ENCODE measurements at places on chromosomes 1 and 21. TPM values are rescaled to one million over a fixed set of nuclear protein-coding genes. Genes with fewer than 3 reads are reported as not detected.

The DNM3 gene
- total RNA-seq = 3.3 TPM

The HSF2BP gene
- total RNA-seq = 1.5 TPM

The IFNLR1 gene
- 9.6 TPM for total RNA-seq

DNA sequence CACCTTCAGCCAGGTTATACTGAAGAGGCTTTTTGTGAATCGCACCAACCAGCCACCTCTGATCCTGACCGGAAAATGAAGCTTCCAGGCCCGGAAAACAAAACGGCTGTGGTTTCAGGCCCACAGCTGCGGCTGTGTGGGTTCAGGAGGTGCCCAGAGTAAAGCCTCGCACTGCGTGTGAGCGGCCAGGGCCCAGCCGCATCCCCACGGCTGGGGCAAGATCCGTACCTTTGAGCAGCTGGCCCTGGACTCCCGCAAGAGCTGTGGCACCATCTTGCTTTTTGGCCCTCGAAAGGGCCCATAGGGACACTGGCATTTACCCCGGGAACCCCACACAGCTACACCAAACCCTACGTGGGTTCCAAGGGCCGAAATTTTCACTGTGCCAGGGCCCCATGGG lies 63.0 kb downstream of the GLUL start:
- no peaks in the 10 kb centered on the region for H3K27me3 ChIP-seq
- no peaks in the 10 kb centered on the region for H3K36me3 ChIP-seq
- no peak for DNase-seq
- no peak overlapping the region for H3K4me3 ChIP-seq
- no peak overlapping the region for H3K27ac ChIP-seq

GRCh38 chr1:236397173-236397759 lies 3.2 kb downstream of the EDARADD start:
- no peak overlapping the region for H3K27ac ChIP-seq
- no peak for DNase-seq
- H3K27me3 ChIP-seq = no peaks in the 10 kb centered on the region
- H3K4me3 ChIP-seq = no peak overlapping the region
- peaks cover 7% of the 10 kb centered on the region for H3K4me1 ChIP-seq
- no peaks in the 10 kb centered on the region for H3K36me3 ChIP-seq

DNA sequence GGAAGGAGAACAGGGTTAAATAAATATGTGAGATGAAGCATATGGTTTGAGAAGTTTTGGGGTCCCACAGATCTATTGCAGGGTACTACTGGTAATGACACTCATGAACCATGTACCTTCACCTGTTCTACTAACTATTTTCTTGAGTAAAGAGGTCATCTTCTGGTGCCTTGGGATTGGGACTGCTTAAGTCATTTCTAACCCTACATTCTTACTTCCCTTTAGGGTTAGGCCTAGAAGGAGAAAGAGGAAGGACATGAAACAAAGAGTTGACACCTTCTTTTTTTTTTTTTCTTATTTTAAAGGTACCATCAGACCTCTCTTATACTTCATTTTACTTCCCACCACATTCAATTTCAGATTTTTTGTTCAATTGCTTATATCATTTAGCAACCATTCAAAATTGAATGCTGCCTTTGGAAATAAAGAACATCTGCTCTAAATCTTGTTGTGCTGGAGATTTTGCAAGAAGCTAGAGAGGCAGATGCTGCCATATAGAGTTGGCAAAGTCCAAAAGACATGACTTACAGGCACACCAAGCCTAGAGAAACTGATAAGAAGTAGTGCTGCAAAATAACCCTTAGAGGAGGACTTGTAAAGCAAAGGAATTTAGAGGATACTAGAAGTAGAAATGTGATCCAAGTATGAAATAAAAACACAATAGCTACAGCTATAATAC lies 374.4 kb upstream of the ST6GALNAC5 start:
- no peaks in the 10 kb centered on the region for H3K4me1 ChIP-seq
- no peaks in the 10 kb centered on the region for H3K36me3 ChIP-seq
- H3K4me3 ChIP-seq = no peak overlapping the region
- H3K27me3 ChIP-seq = no peaks in the 10 kb centered on the region
- no peak for DNase-seq
- no peak overlapping the region for H3K27ac ChIP-seq

DNA sequence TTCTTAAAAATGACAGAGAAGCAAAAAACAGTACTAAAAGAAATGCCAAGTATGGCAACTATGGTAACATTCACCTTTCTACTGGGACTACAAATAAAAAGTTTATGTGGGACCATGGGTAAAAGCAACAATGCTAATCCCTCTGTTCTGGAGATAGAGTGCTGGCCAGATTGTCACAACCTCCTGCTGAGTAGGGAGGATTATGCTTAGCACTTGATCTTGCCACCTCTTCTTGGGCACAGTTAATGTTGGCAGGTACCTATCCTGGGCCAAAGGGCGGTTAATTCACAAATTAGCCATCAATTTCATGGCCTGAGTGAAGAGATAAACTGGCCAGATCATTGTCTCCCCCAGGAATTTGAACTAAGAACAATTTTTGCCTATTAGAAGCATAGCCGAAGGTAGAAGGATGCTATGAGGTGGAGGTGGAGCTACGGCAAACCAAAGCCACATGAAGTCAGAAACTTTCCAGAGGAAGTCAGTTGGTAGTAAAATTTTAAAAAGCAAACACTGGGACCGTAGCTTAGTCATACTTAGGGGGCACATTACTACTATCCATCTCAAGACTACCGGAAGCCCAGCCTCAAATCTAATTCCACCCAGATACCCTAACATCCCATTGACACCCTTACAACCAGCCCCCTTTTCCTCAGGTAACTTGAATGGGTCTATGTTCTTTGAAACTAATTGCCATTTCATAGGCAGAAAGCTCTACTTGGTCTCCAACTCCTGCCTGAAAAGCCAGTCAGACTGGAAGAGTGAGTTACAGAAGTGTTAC lies 2.7 kb downstream of the SCYL3 start:
- peaks cover 6% of the 10 kb centered on the region for H3K36me3 ChIP-seq
- no peaks in the 10 kb centered on the region for H3K27me3 ChIP-seq
- no peaks in the 10 kb centered on the region for H3K4me1 ChIP-seq
- H3K4me3 ChIP-seq = no peak overlapping the region
- DNase-seq = no peak

GRCh38 chr1:111515291-111516004 lies 12.0 kb upstream of the ADORA3 start:
- H3K36me3 ChIP-seq = no peaks in the 10 kb centered on the region
- H3K4me1 ChIP-seq = no peaks in the 10 kb centered on the region
- DNase-seq = peak; percentile 34

- no peaks in the 10 kb centered on the region for H3K4me1 ChIP-seq
- H3K27me3 ChIP-seq = no peaks in the 10 kb centered on the region
- no peak for DNase-seq
These were observed 200.9 kb downstream of the LTN1 start for GRCh38 chr21:28791595-28792282.

- no peaks in the 10 kb centered on the region for H3K36me3 ChIP-seq
- H3K27me3 ChIP-seq = no peaks in the 10 kb centered on the region
- H3K4me3 ChIP-seq = no peak overlapping the region
- no peak overlapping the region for H3K27ac ChIP-seq
These were observed 25.3 kb upstream of the PIK3CD start for GRCh38 chr1:9626201-9626608.

DNA sequence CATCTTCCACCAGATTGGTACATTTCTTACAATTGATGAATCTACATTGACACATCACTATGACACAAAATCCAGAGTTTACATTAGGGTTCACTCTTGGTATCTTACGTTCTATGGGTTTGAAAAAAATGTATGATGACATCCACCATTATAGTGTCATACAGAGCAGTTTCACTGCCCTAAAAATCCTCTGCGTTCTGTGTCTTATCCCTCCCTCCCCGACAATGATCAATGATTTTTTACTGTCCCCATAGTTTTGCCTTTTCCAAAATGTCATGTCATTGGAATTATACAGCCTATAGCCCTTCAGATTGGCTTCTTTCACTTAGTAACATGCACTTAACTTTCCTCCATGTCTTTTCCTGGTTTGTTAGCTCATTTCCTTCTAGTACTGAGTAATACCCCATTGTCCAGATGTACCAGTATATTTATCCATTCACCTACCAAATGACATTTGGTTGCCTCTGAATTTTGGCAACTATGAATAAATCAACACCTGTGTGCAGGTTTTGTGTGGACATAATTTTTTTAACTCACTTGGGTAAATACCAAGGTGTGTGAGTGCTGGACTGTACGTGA lies 80.9 kb upstream of the CDC42BPA start:
- H3K4me3 ChIP-seq = no peak overlapping the region
- H3K36me3 ChIP-seq = peaks cover 18% of the 10 kb centered on the region
- H3K27ac ChIP-seq = no peak overlapping the region
- no peaks in the 10 kb centered on the region for H3K4me1 ChIP-seq
- no peaks in the 10 kb centered on the region for H3K27me3 ChIP-seq
- DNase-seq = no peak

DNA sequence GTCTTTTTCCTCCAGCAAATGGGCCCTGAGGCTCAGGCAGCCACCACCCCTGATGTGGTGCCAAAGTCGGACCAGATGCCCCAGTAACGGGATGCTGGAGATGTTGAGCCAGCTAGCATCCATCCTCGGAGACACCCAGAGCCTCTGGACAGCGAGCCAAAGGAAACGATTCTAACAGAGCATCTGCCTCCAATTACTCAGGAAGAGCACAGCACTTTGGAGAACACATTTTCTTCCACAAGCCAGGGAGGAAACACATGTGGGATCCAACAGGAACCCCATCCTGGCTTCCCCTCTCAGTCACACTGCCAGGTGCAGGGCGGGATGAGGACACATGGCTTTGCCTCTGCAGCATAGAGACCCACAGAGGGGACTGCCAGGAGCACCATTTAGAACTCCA lies 44.9 kb downstream of the C1orf198 start:
- H3K4me1 ChIP-seq = no peaks in the 10 kb centered on the region
- H3K27ac ChIP-seq = no peak overlapping the region

DNA sequence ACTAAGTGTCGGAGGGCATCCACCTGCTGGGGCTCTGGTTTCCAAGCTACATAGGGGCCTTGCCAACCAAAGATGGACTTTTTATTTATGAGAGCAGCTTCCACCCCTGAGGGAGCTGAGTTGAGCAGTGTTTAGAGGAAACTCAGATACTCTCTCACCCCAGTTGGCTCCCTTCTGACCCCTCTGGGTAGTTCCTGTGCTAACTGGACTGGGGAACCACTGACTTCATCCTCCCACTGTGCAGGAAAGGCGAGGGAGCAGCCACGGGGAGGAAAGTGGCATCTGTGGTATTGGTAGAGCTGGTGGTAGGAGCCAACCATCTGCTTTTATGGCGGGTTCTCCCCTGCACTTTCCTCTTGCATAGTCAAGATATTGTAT lies 70.4 kb downstream of the MPZL1 start:
- DNase-seq = no peak
- peaks cover 51% of the 10 kb centered on the region for H3K36me3 ChIP-seq
- H3K27ac ChIP-seq = no peak overlapping the region
- H3K27me3 ChIP-seq = no peaks in the 10 kb centered on the region
- H3K4me1 ChIP-seq = peaks cover 12% of the 10 kb centered on the region
- no peak overlapping the region for H3K4me3 ChIP-seq

DNA sequence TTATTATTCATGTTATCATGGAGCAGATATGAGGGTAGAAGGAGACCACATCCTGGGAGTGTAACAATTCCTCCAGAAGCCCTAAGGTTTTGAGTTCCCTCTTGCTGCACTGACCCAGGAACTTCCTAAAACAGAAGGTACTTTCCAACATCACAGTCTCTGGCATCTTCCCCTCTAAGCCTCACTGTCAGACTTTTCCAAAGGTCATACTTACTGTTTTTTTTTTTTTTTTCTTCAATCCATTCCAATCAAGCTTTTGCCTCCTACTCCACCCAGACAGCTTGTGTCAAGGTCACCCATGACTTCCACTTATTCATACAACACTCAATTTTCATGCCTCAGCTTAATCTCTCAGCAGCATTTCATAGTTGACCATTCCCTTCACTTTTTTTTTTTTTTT lies 18.4 kb upstream of the UQCRHL start:
- no peaks in the 10 kb centered on the region for H3K27me3 ChIP-seq
- H3K36me3 ChIP-seq = no peaks in the 10 kb centered on the region
- H3K27ac ChIP-seq = no peak overlapping the region
- H3K4me3 ChIP-seq = no peak overlapping the region
- H3K4me1 ChIP-seq = peaks cover 3% of the 10 kb centered on the region
- DNase-seq = no peak
